ENCODE measurements at places on chromosomes 16 and 17.

DNA sequence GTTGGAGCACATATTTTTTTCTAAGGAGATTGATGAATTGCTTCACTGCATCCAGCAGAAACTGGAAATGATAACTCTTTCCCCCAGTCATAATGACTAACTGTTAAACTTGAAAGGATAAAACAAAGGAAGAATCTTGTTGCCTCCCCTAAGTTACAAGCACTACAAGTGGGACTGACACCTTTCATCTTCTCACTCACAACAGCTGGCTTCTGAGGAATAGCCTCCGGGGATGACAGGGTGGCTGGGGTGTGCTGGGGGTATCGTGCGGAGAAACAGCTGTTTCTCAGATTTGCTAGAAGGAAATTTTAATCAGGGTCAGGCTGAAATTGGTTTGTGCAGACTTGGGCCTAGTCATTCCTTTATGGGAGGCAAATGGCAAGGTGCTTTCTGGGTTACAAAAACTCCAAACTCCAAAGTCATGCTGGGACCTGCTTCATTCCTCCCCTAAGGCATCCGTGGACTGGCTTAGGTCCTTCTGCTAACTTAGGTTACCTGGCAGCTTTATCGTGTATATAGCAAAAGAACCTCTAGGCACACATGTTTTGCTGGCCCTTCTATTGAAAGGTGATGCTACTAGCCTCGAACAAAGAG lies 557.2 kb downstream of the TOX3 start:
- no peak for DNase-seq

DNA sequence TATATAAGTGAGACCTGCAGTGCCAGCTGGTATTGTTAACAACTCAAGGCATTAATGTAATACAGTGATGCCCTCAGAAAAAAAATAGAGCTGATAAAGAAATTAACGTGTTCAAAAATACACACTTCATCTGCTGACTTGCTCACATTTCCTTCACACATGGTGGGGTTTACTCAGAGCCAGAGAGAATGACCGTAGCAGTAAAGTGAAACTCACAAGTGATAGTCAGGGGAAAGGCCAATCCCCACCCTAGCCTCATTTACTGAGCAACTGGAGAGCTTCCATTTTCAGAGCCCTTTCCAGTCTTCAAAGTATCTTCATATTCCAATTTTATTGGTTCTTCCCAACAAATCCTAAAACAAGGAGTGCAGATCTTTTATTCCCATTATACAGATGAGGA lies 74.0 kb upstream of the HLF start:
- DNase-seq = no peak

- no peak for DNase-seq
Measured at GRCh38 chr17:29048440-29049368, 5.8 kb downstream of the PIPOX start.

DNA sequence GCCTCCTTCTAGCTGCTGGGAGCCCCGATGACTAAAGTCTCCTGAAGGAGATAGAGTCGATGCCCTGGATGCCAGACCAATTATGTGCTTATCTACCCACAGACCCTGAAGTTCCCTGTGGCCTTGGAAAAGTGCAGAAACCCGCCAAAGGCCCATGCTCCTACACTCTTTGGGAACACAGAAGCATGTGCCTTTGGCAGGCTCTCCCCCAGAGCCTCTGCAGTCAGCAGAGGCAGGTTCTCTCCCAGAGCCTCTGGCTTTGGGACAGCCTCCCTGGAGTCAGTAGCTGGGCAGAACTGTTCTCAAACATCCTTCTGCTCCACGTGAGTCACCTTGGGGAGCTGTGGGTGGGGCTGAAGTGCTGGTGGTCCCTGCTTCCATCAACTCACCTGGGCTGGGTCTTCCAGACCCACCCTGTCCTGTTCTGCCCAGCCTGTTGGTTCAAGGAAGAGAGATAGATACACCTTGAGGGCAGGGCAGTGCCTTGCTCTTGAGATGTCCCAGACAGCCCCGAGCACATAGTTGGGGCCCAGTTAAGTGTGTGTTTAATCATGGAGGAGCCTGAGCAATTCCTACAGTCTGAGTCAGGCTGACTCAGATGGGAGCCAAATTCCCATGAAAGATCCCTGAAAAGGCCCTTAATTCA lies 3.2 kb upstream of the CDK5RAP3 start:
- no peak for DNase-seq

DNA sequence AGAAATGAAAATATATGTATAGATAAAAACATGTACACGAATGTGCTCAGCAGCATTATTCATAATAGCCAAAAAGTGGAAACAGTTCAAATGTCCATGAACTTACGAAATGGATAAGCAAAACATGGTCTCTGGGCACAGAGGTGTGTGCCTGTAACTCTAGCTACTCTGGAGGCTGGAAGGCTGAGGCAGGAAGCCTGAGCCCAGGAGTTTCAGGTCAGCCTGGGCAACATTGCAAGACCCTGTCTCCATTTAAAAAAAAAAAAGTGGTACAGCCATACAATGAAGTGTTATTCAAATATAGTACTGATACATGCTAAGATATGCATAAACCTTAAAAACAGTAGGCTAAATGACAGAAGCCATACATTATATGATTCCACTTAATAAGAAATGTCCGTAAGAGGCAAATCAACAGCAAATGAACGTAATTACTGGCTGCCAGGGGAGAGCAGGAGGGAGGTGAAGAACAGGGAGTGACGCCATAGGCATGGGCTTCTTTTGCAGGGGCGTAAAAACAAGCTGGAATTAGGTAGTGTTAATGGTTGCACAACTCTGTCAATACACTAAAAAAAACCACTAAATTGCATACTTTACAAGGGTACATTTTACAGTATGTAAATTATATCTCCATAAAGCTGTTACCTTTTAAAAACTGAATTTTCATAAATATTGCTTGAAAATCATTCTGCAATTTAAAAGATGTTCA lies 87.2 kb upstream of the PLEKHM1 start:
- DNase-seq = no peak

- no peak for DNase-seq
Measured at GRCh38 chr17:42484304-42484703, 25.6 kb downstream of the ATP6V0A1 start.

DNA sequence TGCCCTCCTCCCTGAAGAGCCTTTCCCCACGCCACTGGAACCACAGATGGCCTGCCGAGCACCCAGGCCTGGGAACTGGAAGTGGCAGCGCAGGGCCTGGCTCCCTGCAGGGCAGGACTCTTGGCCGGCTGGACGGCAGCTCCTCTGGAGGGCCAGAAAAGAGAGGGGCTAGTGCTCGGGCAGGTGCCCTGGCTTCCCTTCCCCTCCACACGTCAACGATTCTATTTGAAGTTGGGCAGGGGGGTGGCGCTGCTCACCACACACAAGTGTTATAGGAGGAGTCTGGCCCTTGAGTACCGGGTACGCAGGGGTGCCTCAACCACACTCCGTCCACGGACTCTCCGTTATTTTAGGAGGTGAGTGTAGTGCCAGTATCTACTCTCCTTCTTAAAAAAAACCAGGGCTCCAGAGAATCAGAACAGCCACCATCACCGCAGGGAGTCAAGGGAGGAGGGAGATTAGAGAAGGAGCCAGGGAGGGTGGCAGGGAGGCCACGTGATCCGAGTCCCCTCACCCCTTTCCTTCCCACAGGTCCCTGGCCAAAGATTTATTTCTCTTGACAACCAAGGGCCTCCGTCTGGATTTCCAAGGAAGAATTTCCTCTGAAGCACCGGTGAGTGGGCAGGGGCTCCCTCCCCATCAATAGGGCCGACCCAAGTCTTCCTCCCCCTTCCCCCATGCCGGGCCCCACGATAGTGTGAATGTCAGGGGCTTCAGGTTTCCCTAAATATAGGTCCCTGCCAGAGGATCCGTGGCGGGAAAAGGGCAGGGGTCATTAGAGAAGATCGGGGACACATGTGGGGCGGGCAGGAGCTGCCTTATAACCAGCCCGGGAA lies 1.4 kb upstream of the ALDOA start:
- no peak for DNase-seq

- no peak for DNase-seq
Measured at GRCh38 chr17:76681222-76682137, 29.3 kb downstream of the MXRA7 start.

- no peak for DNase-seq
Measured at GRCh38 chr16:2023092-2024031, 3.3 kb upstream of the NHERF2 start.

- no peak for DNase-seq
Measured at GRCh38 chr17:44191941-44192496, 5.2 kb downstream of the TMUB2 start.

DNA sequence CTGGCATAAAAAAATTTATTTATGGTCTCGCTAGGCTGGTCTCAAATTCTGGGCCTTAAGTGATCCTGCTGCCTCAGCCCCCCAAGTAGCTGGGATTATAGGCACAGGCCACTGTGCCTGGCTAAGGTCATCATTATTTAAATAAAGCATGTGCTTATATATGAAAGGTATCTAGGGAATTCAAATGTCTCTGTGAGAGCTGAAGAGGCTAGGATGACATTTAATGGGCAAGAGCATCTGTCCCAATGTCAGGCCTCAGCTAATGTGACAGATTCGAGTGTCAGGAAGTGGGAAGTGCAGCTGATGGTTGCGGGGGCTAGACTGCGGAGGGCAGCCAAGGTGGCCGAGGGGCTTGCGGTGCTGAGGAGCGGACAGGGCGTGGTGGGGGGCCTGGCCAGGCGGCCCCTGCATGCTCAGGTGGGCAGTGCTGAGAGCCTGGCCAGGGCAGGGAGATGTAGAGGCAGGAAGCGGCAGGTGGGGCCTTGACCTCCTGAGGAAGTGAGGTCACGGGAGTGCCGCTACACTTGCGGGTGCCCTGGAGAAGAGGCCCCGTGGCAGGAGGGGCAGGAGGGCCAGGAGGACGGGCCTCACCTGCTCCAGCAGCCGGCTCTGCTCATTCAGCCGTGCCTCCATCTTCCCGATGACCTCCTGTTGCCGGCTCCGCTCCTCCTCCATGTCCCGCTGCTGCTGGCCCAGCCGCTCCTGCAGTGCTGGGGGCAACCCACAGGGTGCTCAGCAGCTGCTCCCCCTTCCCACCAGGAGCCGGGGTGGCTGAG lies 12.6 kb upstream of the MRPL38 start:
- DNase-seq = no peak

DNA sequence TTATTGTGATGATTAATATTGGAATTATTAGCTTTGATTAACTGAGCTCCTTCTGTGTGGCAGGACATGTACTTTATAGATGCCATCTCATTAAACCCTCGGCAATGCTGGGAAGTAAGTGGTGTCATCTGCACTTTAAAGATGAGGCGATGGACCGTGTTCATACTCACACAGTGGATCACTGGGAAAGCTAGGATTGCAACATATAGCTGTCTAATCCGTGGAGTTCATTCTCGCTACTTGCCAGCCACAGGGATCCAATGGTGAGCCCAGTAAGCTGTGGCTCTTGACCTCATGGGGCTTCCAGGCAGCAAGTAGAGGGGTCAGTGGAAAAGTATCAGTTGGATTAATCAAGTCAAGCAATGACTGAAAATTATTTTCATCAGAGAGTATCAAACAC lies 587.9 kb downstream of the CDH13 start:
- no peak for DNase-seq

GRCh38 chr17:30326809-30327208 lies 7.0 kb downstream of the TMIGD1 start:
- no peak for DNase-seq

DNA sequence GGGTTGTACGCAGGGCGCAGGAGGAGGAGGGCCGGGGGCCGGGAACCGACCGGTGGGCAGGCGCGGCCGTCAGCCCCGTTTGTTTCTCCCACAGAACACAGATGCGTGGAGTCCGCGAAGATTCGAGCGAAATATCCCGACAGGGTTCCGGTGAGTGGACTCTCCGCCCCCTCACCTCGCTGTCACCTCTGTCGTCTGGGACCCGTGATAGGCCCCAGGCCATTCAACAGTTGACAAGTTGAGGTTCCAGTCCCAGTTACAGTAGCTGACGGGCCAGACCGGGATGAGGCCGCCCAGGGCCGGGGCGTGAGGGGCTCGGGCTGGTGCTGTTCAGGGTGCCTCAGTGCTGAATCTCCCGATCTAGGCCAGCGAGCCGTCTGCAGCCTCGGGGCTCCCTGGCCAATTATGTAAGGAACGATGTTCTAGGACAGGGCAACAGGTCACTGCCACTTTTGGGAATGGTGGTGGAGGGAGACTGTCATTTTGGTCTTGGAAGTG lies 628 bp downstream of the GABARAPL2 start:
- DNase-seq = no peak

DNA sequence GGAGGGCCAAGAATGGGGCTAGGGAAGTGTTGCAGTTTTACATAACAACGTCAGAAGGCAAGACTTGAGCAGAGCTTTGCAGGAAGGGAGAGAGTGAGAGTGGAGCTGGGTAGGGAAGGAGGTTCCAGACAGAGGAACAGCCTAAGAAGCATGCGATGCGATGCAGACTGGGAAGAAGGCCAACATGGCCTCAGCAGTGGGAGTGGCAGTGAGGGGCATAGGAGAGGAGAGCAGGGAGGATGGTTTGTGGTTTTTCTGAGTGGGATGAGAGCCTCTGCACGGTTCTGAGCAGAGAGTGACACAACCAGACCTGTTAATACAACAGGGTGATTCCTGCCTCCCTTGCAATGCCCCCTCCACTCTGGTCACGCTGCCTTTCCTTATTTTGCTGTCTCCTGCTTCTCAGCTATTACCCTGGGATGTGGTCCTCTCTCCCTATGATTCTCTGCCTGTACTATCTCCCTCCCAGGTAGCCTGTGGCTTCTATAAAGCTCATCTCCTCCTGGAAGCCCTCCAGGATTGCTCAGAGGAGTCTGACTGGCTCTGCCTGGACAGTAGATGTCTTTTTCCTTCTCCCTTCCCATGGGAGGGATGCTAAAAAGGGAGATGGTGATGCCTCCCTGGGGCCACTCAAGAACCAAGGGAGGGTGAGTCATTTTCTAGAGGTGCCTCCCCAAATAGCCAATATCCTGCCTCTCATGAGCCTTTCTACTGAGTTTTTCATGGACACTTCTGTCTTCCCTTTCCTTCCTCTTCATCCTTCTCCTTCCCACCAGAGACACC lies 38.7 kb upstream of the NGFR start:
- no peak for DNase-seq

DNA sequence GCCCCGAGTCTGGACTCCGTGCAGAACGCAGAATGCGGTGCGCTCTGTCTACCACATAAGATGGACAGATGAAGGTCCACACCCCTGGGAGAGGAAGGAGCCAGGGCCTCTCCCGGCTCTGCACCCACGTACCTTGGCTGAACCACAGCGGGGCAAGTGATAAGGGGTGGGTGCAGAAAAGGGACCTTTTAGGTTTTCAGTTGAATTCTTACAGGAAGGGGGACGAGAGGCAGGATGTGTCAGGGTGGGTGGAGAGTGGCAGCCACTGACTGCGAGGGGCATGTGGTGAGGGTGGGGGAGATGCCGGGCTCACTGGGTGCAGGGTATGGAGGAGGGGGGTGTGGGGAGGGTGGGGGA lies 372 bp downstream of the CD300A start:
- DNase-seq = no peak

DNA sequence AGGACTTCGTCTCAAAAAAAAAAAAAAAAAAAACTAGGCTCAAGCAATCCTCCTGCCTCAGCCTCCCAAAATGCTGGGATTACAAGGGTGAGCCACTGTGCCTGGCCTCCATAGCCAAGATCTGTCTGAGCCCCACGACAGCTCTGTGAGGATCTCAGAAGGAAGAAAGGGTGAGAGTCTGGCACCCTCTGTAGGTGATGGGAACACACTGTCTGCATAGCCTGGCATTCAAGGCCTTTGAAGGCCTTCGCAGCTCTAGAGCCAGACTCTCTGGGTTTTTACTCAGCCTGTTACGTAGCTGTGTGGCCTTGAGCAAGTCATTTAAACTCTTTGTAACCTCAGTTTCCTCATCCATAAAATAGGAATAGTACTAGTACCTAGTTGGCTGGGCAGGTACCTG lies 6.3 kb upstream of the XPO6 start:
- no peak for DNase-seq

- DNase-seq = no peak
Measured at GRCh38 chr16:29809850-29810698, 1.9 kb upstream of the PRRT2 start.

GRCh38 chr16:81371106-81371505 lies 56.3 kb downstream of the GAN start:
- no peak for DNase-seq
